Activated CD8-positive, alpha-beta memory T cell treated with anti-CD3 and anti-CD28 coated beads for 1 hour (primary cell): ENCODE measurements at places on chromosomes 12 and 14.

DNA sequence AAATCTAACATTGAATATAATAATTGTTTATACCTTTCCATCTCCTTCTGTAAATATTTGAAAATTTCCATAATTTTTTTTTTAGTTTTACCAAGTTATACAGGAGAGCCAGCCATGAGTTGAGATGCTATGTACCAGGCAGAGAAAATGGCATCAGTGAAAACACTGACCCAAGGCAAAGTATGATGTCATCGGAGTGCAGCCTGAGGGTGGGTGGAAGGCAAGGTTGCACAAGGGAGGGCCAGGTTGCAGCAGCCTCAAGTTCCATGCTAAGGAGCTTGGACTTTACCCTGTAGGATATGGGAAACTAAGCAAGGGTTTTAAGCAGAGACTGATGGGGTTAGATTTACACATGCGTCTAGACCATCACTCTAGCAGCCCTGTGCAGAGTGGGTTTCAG lies 441.1 kb downstream of the BCAT1 start:
- DNase-seq: no peak

GRCh38 chr12:52971679-52972329 lies 22.9 kb downstream of the KRT18 start:
- no peak for DNase-seq

GRCh38 chr12:51362747-51363342 lies 16.4 kb upstream of the CELA1 start:
- DNase-seq: no peak

DNA sequence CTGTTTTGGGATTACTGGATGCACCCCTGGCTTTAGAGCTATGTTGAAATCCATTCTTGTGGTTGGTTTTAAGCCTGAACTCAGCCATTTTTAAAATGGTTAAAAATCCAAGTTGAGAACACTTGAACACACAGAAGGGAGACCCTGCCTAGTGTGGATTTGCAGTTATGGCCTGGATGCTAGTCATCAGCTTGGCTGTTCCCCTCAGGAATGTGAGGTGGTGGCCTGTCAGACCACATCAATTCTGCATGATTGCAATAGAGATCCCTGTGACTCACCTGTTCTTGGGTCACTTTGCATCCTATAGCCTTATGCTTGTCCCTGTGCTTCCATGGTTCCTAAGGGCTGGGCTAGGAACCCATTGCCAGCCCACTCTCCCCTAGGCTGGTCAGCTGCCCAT lies 454.1 kb downstream of the ATP23 start:
- no peak for DNase-seq

GRCh38 chr14:63435838-63436237 lies 107.3 kb downstream of the PPP2R5E start:
- DNase-seq: no peak

DNA sequence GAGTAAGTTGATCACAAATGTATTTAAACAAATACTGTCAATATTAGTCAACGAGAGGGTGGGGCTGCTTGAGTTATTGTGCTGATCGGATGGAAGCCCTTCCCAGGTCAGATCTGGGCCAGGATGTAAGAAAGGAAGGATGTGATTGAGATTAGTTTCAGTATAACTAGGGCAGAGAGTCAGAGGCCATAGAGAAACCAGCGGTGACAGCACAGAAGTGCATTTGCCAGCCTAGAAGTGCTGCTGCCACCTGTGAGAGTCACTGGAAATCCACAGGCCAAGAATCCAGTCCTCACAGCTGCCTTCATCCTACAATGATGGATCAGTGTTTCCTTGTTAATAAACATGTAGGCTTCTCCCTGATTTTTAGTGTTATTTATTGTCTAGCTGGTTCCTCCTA lies 9.8 kb upstream of the FERMT2 start:
- DNase-seq: no peak

GRCh38 chr14:96242126-96242525 lies 13.9 kb upstream of the BDKRB1 start:
- DNase-seq: no peak

- DNase-seq: peak; percentile 24
These were observed 26.6 kb upstream of the MDM1 start for GRCh38 chr12:68358532-68359485.

DNA sequence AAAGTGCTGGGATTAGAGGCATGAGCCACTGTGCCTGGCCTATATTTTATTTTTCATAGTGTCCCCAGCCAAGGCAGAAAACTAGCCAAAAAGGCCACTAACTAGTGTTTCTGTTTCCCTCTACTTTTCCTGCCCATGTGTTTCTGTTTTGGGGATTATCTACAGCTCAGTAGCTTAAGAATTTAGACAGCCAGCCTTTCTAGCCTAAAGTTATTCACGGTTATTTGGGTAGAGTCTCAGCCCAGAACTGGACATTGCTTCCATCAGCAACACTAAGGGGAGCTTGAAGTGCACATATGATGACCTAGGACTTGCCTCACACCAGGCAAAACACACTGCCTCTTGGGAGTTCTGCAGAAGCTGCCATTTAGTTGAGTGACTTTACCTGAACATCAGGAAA lies 17.9 kb downstream of the PROX2 start:
- DNase-seq: no peak

DNA sequence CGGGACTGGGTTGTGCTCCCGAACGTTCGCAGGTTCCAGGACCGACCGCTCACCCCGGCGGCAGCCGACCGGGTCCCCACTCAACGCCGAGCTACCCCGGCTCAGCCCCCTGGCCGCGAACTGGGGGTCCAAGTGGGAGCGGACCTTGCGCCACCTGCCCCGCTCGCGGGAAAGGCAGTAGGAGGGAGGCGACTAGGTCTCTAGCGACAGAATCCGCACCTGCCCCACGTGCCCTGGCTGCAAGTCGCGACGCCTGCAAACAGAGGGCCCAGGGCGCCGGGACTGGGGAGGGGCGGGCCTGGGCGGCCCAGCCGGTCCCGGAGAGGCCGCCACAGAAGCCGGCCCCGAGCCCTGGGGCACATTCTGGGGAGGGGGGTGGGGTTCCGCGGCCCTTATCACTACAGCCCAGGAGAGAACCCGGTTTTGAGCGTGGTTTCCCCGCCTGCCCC lies 239.2 kb upstream of the CPNE8 start:
- no peak for DNase-seq

- DNase-seq: no peak
These were observed 94.4 kb downstream of the KCNK10 start for GRCh38 chr14:88228522-88229236.

GRCh38 chr14:100593751-100594624 lies 6.8 kb upstream of the BEGAIN start:
- DNase-seq: no peak

GRCh38 chr14:55701638-55702037 lies 121.6 kb downstream of the KTN1 start:
- no peak for DNase-seq
